ENCODE measurements at places on chromosomes 11 and 22.
A peak's percentile ranks its signal among the peaks of the same experiment; 100 is the strongest.

- no peaks in the 10 kb centered on the region for H3K4me1 ChIP-seq
- no peak for DNase-seq
- H3K4me3 ChIP-seq, result no peak overlapping the region
- H3K36me3 ChIP-seq, result no peaks in the 10 kb centered on the region
Measured at GRCh38 chr11:72975778-72976521, 161.7 kb downstream of the ATG16L2 start.

DNA sequence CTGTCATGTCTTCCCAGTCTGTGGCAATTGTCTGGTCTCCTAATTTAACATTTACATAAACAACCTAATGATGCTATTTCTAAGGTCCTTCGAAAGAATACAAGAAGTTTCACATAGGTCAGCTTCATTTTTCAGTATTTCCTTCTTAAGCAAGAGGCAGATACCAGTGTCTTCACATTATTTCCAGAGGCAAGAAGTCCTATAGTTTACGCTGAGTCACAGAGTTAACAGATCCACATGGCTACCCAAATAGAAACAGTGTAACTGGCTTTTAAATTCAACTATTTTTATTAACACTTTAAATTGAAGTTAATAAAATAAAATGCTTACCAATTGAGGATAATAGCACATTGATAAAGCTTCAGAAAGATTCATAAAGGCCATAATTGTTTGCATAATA is 10.9 kb downstream of the PRRG4 start:
- no peak overlapping the region for H3K27ac ChIP-seq
- H3K4me3 ChIP-seq, result no peak overlapping the region
- no peaks in the 10 kb centered on the region for H3K36me3 ChIP-seq

GRCh38 chr11:134530636-134531326 is 118.7 kb upstream of the B3GAT1 start:
- peak; percentile 4 for DNase-seq
- no peak overlapping the region for H3K27ac ChIP-seq
- no peaks in the 10 kb centered on the region for H3K4me1 ChIP-seq
- no peak overlapping the region for H3K4me3 ChIP-seq
- no peaks in the 10 kb centered on the region for H3K36me3 ChIP-seq

DNA sequence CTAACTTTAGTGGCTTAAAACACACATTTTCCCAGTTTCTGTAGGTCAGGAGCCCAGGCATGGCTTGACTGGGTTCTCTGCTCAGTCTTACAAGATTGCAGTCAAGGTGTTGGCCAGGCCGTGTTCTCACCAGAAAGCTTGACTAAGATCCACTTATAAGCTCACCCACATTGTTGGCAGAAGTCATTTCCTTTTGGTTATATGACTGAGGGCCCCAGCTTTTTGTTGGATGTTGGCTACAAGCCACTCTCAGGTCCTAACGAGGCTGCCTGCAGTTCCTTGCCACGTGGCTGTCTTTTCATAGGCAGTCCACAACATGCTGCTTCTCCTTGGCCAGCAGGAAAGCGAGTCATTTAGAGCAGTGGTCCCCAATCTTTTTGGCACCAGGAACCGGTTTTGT is 79.3 kb upstream of the CRTAM start:
- no peak overlapping the region for H3K4me3 ChIP-seq
- no peak for DNase-seq

DNA sequence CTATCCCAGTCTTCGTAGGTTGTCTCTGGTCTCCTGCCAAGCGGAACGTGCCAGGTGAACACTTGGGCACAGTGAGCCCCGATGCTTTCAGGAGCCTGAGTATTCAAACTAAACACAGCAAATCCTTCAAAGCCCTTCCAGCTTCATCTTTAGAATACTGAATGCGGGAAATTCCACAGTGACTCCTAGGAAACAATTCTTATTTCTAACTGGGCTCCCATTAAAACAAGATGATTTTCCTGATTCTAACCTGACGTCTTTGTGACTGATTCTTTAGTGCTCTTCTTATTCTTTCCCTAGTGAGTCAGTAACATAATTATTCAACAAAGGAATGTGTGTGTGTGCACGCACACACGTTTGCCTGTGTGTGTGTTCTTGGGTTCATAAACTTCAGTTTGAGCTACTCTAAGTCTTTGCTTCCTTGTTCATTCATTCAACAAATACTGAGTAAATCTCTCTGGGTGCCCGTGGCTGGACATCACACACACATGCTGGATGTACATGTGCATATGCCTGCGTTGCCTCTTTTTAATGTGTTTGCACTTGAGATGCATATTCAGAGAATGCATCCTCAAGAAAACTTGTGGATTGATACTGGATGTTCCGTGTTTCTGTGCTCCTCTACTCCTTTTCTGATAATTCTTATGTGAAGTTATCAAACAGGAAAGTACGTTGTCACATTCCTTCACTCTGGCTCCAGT is 134.5 kb downstream of the WNT7B start:
- no peaks in the 10 kb centered on the region for H3K36me3 ChIP-seq
- no peaks in the 10 kb centered on the region for H3K27me3 ChIP-seq
- no peak overlapping the region for H3K4me3 ChIP-seq
- H3K4me1 ChIP-seq, result no peaks in the 10 kb centered on the region
- no peak for DNase-seq

DNA sequence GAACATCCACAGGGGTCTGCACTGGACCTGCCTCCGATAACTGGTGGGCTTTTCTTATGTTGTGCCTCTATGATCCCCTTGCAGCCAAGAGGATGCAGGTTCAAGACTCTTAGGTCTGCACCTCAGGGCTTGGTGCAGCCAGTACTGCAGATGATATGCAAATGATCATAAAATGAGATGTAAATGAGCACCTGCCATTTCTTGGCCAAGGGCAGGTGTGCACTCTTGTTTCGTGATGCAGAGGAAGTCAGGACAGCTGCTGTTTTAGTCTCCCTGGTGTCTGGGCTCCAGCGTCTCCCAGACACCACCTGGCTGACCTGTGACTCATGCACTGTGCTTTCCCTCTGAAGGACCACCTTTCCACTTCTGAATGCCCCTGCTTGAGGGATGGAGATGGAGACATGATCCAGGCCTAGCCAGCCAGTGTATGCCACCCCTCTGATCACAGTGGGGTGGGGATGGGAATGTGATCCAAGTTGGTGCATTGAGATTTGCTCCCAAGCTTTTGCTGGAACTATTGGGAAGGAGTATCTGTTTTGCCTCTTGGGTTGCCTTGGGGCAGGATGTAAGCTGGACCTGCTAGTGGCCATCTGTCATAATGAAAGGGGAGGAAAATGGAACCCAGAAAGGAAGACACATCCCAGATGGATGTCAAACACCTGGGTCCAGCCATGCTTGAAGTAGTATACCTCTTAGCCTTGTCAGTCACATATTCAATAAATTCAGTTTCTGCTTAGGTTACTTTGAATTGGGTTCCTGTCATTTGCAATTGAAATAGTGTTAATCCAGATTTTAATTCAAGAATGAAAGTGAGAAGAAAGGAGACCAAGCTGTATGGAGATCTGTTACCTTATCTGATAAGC is 3.3 kb upstream of the KCNJ11 start:
- H3K4me3 ChIP-seq, result no peak overlapping the region
- peaks cover 4% of the 10 kb centered on the region for H3K4me1 ChIP-seq
- DNase-seq, result no peak
- H3K36me3 ChIP-seq, result no peaks in the 10 kb centered on the region
- no peaks in the 10 kb centered on the region for H3K27me3 ChIP-seq

DNA sequence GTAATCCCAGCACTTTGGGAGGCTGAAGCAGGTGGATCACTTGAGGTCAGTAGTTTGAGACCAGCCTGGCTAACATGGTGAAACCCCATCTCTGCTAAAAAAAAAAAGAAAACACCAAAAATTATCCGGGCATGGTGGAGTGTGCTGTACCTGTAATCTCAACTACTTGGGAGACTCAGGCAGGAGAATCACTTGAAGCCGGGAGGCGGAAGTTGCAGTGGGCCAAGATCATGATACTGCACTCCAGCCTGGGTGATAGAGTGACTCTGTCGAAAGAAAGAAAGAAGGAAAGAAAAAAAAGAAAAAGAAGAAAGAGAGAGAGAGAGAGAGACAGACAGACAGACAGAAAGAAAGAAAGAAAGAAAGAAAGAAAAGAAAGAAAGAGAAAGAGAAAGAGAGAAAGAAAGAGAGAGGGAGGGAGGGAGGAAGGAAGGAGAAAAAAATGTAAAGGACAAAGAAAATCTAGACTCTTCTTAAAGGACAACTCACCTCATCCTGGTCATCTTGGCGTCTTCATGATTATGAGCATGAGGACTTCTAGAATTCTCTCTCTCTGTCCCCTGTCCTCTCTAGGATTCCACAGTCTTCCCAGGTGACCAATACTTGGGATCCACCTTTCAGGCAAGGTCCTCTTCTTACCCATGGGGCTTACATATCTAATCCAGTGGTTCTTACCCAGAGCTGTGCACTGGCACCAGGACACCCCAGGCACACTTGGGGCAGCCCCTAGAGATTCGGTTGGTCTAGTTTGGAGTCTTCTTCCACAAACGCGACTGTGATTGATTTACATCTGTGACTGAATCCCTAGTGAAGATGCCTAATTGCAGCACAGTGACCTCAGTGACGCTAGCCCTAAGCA is 120.9 kb downstream of the MED15 start:
- no peak overlapping the region for H3K27ac ChIP-seq
- no peaks in the 10 kb centered on the region for H3K27me3 ChIP-seq
- H3K36me3 ChIP-seq, result no peaks in the 10 kb centered on the region
- H3K4me3 ChIP-seq, result no peak overlapping the region

- no peak overlapping the region for H3K4me3 ChIP-seq
- no peaks in the 10 kb centered on the region for H3K36me3 ChIP-seq
- DNase-seq, result no peak
- H3K4me1 ChIP-seq, result no peaks in the 10 kb centered on the region
- peaks cover 21% of the 10 kb centered on the region for H3K27me3 ChIP-seq
Measured at GRCh38 chr11:17473071-17473744, 3.4 kb downstream of the ABCC8 start.

DNA sequence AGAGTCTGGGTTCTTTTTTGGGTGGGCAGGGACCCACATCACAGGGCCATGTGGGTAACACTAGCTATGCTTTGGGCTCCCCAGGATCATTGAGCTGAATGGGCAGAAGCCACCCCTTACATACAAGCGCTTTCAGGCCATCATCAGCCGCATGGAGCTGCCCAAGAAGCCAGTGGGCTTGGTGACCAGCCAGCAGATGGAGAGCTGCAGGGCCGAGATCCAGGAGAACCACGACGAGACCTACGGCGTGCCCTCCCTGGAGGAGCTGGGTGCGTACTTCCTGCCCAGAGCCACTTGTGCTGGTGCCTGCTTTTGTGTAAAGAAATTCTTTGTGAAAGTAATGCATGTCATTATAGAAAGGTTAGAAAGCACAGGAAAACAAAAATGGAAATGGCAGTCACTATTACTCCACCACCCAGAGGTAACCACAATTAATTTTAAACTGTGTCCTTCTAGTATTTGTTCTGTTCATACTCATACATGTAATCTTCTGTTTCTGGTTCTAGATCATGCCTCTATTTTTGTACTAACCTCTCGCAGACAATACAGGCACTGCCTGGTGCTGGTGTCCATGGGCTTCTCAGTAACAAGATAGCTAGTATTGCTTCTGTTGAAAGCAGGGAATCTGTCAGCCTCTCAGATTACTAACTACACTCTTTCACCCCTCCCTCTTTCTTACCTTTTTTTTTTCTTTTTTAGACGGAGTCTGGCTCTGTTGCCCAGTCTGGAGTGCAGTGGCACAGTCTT is 13.7 kb downstream of the CRY2 start:
- H3K4me3 ChIP-seq, result no peak overlapping the region
- H3K4me1 ChIP-seq, result peaks cover 6% of the 10 kb centered on the region
- H3K27ac ChIP-seq, result peak overlapping the region; percentile 49
- DNase-seq, result no peak

DNA sequence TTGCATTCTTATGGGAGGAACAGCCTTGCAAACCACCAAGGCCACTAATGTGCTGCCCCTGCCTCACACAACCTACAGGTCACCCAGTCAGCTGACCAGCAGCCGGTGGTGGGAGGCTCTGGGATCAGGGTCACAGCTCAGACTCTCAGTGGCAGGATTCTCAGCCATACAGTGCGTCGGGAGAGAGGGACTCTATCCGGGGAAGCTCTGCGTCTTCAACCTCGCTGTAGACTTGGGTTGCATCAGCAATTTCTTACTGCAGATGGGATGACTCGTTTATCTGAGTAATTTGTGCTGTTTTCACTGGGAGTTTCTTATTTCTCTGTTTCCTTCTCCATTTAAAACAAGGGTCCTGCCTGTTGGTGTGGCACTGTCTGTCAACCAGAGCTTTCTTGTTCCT is 257.7 kb downstream of the TBC1D22A start:
- H3K4me3 ChIP-seq, result no peak overlapping the region
- no peaks in the 10 kb centered on the region for H3K4me1 ChIP-seq
- H3K27ac ChIP-seq, result no peak overlapping the region
- no peak for DNase-seq
- H3K27me3 ChIP-seq, result no peaks in the 10 kb centered on the region
- H3K36me3 ChIP-seq, result no peaks in the 10 kb centered on the region

GRCh38 chr11:70057080-70057479 is 21.0 kb upstream of the ANO1 start:
- no peaks in the 10 kb centered on the region for H3K4me1 ChIP-seq
- H3K4me3 ChIP-seq, result no peak overlapping the region
- no peaks in the 10 kb centered on the region for H3K36me3 ChIP-seq
- no peaks in the 10 kb centered on the region for H3K27me3 ChIP-seq

DNA sequence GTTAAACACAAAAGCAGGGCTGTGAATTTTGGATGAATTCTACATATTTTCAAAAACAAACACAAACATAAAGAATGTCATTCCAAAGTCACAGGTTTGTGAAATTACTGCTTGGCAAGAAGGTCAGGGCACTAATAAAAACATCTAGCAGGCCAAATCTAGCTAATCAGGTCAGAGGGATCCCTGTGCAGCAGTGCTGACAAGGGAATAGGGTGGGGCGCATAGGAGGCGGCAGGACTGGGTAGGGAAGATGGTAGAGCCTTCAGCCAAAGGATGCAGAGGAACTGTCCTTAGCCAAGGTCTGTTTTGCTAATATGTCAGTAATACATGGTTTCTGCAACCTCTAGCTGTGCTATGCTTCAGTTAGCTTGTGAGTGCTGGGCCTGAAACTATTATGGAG is 396.6 kb downstream of the TENM4 start:
- H3K27ac ChIP-seq, result no peak overlapping the region
- no peaks in the 10 kb centered on the region for H3K27me3 ChIP-seq
- H3K4me3 ChIP-seq, result no peak overlapping the region
- no peak for DNase-seq

All from colonic mucosa (tissue), 4 donors.